ENCODE measurements at places on chromosomes 11 and 22. TPM values are rescaled to one million over a fixed set of nuclear protein-coding genes. Genes with fewer than 3 reads are reported as not detected.

CD248 gene
- 68.7 TPM for total RNA-seq

TM7SF2 gene
- total RNA-seq = 18.3 TPM

- peaks cover 14% of the 10 kb centered on the region for H3K4me1 ChIP-seq
- H3K36me3 ChIP-seq = peaks cover 23% of the 10 kb centered on the region
- H3K27me3 ChIP-seq = no peaks in the 10 kb centered on the region
- H3K27ac ChIP-seq = peak within 1 kb of the TSS; percentile 85
- DNase-seq = peak; percentile 90
Measured at GRCh38 chr11:111870886-111871692, at the start of gene ALG9. Gene ALG9 (minus strand): TSS chr11:111871581. CDS start chr11:111871482, 99 bp downstream.

GRCh38 chr11:126742582-126742981, 258.0 kb downstream of the KIRREL3 start:
- H3K27me3 ChIP-seq = no peaks in the 10 kb centered on the region
- H3K36me3 ChIP-seq = no peaks in the 10 kb centered on the region
- no peak for DNase-seq
- H3K4me1 ChIP-seq = no peaks in the 10 kb centered on the region

DNA sequence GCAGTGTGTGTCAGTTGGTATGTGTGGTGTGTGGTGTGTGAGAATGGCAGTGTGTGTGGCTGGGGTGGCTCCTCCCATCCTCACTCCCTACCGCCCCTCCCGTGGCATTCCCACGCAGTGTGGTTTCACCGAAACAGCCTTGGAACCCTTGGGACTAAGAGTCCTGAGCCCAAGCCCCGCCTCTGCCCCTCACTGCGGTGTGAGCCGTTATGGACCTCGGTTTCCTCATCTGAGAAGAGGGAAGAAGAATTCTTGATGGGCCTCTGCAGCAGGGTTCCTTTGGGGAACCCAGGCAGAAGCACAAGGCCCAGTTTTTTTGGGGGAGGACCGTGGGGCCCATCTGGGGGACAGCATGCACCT, 7.2 kb downstream of the UPK3A start:
- DNase-seq = no peak
- no peak overlapping the region for H3K4me3 ChIP-seq
- H3K36me3 ChIP-seq = no peaks in the 10 kb centered on the region
- no peaks in the 10 kb centered on the region for H3K4me1 ChIP-seq
- H3K27ac ChIP-seq = no peak overlapping the region

- peaks cover 21% of the 10 kb centered on the region for H3K27me3 ChIP-seq
- H3K36me3 ChIP-seq = no peaks in the 10 kb centered on the region
- no peaks in the 10 kb centered on the region for H3K4me1 ChIP-seq
- no peak overlapping the region for H3K4me3 ChIP-seq
- H3K27ac ChIP-seq = no peak overlapping the region
Measured at GRCh38 chr22:24833881-24834495, 28.0 kb downstream of the SGSM1 start.

- no peak overlapping the region for H3K4me3 ChIP-seq
- DNase-seq = no peak
- no peak overlapping the region for H3K27ac ChIP-seq
- no peaks in the 10 kb centered on the region for H3K36me3 ChIP-seq
Measured at GRCh38 chr11:97794876-97795275, 1225.9 kb upstream of the CNTN5 start.

Data from osteocyte (in vitro differentiated cells).